ENCODE measurements at places on chromosomes 13 and 19. TPM values are rescaled to one million over a fixed set of nuclear protein-coding genes. Genes with fewer than 3 reads are reported as not detected.

DNA sequence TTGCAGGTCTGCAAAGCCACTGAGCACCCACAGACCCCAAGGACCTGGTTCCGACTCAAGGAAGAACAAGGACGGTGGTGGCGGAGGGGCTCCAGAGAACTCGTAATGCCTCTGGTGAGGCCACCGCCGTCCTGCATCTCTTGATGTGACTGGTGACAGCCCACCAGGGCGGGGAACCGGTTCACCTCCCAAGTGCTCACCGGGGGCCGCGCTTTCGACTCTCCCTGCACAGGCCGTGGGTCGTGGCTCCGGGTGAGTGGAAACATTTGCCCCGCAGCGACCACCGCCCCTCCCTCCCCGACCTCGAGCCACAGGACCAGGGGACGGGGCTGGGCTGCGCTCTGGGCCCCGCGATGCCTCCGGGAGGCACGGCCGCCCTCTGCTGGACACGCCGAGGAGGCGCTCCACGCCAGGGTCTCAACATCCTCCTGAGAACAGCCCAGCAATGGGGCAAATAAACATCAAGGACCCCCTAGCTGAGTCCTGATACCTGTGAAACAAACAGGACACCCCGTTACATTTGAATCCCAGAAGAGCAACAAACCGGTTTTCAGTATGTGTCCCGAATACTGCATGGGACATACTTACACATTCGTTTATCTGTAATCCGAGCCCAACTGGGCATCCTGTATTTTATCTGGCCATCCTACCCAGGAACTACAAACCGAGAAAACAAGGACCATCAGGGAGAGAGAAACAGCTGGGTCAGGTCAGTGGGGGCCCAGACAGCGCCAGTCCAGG is 3.9 kb upstream of the PLPP2 start:
- DNase-seq, result peak; percentile 30

Gene NLRP9
- not detected for total RNA-seq

DNA sequence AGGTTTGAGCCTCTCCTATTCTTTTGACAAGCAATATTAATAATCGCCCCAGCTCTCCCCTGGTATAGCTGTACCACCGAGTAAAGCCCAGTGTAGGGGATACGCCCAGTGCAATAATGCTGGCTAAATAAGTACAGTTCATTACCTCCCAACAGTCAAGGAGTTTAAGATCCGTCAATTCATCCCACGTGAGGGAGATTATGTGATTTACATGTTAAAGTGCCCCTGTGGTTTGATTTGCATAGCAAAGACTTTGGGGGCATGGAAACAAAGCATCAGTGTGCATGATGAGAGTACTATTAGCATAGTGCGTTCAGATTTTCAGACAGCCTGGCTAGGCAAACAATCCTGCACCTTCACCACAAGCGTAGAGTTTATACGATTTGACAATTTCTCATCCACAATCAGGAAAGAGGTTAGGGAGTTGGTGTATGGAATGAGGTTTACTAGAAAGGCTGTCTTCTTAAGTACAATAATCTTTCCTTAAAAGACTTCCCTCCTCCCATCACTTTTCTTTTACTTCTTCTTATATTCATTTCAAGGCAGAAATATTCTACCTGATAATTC is 754.0 kb downstream of the DIAPH3 start:
- DNase-seq, result no peak

- no peak for DNase-seq
Measured at GRCh38 chr19:35408284-35409171, 37.7 kb downstream of the GPR42 start.

Gene PSPC1
- total RNA-seq, result 53.6 TPM

DNA sequence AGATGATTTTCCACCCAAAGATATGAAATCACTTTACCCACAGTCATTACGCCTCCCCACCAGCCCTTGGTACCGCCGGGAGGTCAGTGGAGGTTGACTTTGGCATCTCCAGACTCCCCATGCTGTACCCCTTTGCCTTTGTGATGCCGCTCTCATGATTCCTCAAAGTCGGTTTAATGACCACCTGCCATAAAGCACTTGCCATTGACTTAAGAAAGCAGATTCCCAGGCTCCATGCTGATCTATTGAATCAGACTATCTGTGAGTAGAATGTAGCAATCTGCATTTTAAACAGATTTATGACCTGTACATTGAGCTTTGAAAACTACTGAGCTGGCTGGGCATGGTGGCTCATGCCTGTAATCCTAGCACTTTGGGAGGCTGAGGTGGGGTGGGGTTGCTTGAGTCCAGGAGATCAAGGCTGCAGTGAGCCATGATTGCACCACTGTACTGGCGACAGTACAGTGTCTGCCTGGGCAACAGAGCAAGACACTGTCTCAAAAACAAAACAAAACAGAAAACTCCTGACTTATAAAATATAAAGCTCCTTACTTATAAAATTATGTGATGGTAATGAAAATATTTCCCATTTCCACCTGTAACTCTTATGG is 235.2 kb downstream of the KLF5 start:
- DNase-seq, result no peak

Gene FLT1
- total RNA-seq, result 42.7 TPM

GRCh38 chr13:111573801-111574200 is 253.4 kb downstream of the TEX29 start:
- DNase-seq, result no peak

GRCh38 chr19:42178791-42179674 is 38.4 kb downstream of the DEDD2 start:
- no peak for DNase-seq

Gene SOX1
- total RNA-seq, result not detected

GRCh38 chr13:44817131-44817671 is 172.1 kb downstream of the NUFIP1 start:
- DNase-seq, result peak; percentile 77

- DNase-seq, result no peak
Measured at GRCh38 chr19:44907613-44908012, 2.0 kb downstream of the APOE start.

- peak; percentile 72 for DNase-seq
Measured at GRCh38 chr13:108961542-108962125, 332.2 kb downstream of the MYO16 start.

- DNase-seq, result no peak
Measured at GRCh38 chr19:30091456-30091855, 149.4 kb downstream of the URI1 start.

- no peak for DNase-seq
Measured at GRCh38 chr19:4487572-4487971, 15.5 kb downstream of the HDGFL2 start.

GRCh38 chr19:9847087-9847671 is 12.1 kb downstream of the PIN1 start:
- peak; percentile 91 for DNase-seq

DNA sequence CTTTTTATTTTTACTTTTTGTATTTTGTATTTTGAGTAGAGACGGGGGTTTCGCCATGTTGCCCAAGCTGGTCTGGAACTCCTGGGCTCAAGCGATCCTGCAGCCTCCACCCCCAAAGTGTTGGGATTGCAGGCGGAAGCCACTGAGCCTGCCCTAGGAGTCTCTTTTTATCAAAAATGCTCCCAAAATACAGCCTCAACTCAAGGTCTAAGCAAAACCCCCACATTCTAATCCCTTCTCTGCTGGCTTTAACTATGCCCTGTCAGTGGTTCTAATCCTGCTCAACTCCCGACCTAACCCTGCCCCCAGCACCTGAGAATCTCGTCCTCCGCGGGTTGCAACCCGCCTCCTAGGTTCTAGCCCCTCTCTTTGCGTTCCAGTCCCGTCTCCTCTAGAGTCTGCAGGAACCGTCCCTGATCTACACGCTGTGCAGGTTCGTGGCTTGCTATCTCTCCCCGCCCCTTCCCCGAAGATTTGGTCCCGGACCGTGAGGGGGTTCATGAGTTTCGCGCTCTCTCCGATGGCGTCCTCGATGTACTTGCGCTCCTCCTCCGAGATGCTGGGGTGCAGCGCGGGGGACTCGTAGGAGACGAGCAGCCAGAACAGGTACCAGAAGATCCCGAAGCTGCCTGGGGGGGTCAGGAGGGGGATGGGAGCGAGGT is 8.0 kb downstream of the SLC17A7 start:
- DNase-seq, result no peak

DNA sequence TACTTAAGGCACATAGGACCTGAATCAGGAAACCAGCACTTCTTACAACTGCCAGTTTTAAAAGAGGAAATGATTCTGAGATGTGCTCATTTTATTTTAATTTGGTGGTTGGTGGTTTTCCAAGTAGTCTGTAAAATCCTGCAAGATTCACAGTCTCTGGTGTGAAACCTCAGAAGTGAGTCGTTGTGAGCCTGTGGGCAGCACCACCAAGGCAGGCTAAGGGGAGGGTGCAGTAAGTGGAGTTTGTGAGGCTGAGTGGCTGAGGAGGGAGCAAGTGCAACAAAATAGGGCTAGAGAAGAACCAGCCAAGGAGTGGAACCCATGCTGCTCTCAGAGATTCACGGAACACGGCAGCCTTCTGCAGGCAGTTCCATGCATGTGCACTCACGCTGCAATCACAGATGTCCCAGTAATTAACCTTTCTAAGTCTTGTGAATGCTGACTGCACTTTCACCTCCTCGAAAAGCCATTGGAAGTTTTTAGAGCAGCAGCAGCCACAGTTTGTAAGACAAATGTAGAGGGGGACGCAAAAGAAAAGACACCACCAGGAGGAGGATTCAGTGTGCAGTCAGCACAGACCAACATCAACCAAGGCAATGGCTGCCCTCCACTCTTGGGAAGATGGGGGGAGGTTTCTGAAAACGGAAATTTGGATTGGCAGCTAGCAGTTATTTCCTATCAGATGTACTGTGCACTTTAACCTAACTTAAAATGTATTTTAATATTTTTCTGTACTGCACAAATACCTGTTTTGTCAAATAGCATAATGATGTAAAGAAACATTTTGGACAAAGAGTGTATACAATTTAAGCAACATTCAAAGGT is 44.9 kb downstream of the ESD start:
- peak; percentile 81 for DNase-seq

GRCh38 chr13:42048684-42049453 is 421 bp downstream of the DGKH start:
- peak; percentile 76 for DNase-seq

Gene TLE2
- total RNA-seq, result 17.5 TPM

DNA sequence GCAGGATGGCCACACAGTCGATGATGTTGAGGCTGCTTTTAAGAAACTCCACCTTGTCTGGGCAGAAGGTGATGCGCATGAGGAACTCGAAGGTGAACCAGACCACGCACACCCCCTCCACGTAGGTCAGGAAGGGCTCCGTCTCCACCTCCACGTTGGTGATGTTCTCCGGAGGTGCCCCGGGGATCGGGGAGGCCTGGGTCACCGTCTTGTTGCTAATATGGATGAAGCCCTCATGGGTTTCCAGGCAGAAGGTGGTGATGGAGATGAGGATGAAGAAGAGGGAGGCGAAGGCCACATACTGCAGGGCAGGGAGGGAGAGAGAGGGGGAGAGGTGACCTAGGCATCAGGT is 5.4 kb downstream of the KCNC3 start:
- DNase-seq, result no peak

DNA sequence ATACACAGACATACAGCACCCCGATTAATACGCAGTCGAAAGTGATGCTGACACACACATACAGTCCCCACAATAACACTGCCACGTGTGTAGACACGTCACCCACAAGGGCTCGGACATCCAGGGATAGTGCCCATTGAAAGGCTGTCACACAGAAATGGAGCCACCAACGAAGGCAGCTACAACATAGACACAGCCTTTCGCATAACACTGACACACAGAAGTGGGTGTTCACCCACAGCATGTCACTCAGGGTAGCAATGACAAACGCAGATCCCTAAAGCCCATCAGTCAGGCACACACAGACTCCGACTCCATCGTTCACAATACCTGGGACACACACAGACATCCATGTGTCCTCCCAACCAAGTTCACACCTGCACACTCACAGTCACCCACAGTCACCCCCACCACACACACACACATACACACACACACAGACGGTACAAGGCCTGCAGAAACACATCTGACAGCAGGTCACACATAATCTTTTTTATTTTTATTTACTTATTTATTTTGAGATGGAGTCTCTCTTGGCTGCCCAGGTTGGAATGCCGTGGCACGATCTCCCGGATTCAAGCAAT is 10.4 kb upstream of the NANOS3 start:
- no peak for DNase-seq

GRCh38 chr13:94394723-94395122 is 84.8 kb downstream of the DCT start:
- no peak for DNase-seq

DNA sequence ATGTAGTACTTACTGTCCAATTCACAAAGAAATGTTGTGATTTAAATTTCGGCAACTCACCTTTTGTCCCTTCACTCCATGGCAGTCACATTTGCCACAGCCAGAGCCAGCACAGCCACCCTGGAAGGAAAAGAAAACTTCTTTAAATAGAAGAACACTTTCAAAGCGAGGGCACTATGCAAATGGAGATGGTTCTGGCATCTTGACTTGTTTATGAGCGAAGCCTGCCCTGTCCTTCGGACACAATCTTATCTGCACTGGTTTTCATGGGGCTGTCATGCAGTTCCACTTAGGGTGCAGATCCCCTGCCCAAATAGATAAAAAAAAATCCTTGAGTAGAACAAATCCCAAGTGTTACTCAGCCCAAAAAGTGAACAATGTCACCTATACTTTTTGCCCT is 64.3 kb downstream of the COL4A1 start:
- no peak for DNase-seq

GRCh38 chr13:43058318-43058674 is 34.9 kb downstream of the DNAJC15 start:
- DNase-seq, result peak; percentile 49

DNA sequence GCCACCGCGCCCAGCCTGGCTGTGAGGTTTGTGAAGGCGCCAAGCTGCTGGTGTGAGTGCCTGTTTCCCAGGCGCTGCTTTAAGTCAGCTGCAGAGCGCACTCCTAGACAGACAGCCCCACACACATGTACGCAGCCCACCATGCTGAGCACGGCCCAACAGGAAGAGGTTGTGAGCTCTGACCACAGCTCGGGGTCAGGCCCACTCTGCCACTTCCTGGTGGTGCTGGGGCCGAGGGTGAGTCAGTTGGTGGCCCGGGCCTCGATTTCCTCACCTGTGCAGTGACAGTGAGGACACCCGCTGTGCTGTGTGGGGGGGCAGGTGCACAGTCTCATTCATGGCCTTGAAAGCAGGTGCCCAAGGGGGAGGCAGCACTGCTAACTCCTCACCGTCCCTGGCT is 106.7 kb downstream of the KDM4B start:
- DNase-seq, result no peak

Gene RRAS
- total RNA-seq, result 18.3 TPM

DNA sequence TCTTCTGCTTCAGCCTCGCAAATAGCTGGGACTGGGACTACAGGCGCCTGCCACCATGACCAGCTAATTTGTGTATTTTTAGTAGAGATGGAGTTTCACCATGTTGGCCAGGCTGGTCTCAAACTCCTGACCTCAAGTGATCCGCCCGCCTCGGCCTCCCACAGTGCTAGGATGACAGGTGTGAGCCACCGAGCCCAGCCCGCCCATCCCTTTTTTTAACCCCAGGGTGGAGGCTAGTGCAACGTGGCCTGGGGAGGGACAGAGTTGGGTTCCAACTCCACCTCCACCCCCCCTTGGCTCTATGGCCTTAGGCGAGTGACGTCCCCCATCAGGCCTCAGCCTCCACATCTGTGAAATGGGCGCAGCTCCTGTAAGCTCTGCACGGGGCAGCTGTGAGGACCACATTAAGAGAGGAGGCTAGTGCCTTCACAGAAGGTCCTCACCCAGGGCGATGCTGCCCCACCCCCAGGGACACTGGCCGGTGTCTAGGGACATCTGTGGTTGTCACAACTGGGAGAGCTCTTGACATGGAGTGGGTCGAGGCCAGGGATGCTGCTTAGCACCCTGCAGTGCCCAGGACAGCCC is 37.7 kb downstream of the SMIM24 start:
- DNase-seq, result no peak

GRCh38 chr13:43782686-43783085 is 4.1 kb downstream of the ENOX1 start:
- peak; percentile 36 for DNase-seq

Data from lung microvascular endothelial cell (primary cell).